Activated T-cell treated with anti-CD3 and anti-CD28 coated beads, Interleukin-2, amount 50 U/mL, for 72 hours (primary cell): ENCODE measurements at places on chromosomes 12 and 14.

DNA sequence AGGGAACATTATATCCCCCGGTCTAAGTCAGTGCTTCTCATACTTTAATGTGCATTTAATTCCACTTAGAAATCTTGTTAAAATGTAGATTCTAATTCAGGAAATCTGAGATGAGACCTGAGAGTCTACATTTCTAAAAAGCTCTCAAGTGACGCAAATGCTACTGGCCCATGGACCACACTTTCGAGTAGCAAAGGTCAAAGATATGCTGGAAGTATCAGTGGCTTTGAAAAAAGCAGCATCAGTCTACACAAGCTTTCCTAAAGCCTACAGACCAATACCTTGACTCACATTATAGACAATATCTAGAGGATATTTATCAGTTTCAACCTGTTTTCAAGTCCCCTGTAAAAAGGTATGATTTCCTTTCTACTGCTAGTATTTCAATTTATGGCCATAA lies 248.6 kb downstream of the CEP128 start:
- DNase-seq: no peak

DNA sequence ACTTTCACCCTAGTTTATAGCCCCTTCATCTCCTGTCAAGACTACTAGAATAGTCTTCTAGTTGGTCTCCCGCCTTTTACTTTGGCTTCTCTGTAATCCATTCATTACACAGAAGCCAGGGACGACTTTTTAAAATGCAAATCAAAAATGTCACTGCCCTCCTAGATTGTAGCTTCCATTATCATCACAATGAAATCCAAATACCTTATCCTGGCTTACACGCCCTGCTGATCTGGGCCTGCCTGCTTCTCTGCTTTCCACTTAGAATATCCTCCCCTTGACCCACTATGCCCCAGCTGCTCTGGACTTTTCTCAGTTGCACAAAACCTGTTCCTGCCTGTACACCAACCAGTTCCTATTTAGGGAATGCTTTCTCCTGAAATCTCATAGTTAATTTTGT lies 4.5 kb upstream of the EEA1 start:
- DNase-seq: no peak

DNA sequence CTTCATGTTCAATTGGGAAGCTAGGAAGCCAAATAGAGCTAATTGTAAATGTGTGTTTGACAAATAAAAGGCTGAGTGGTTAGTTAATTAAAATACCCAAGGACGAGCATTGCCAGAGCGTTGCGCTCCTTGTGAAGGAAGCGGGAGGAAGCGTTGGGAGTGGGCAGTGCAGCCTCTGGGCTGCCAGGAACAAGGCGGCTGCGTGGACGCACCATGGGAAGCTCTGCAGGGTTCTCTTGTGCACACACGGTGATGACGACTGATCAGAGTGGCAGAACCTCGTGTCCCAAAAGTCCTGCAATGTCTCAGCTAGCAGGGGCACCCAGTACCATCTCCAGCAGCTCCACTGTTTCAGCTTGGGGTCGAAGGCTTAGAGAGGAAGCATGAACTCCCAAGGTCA lies 546.6 kb upstream of the TMEM132C start:
- DNase-seq: no peak

DNA sequence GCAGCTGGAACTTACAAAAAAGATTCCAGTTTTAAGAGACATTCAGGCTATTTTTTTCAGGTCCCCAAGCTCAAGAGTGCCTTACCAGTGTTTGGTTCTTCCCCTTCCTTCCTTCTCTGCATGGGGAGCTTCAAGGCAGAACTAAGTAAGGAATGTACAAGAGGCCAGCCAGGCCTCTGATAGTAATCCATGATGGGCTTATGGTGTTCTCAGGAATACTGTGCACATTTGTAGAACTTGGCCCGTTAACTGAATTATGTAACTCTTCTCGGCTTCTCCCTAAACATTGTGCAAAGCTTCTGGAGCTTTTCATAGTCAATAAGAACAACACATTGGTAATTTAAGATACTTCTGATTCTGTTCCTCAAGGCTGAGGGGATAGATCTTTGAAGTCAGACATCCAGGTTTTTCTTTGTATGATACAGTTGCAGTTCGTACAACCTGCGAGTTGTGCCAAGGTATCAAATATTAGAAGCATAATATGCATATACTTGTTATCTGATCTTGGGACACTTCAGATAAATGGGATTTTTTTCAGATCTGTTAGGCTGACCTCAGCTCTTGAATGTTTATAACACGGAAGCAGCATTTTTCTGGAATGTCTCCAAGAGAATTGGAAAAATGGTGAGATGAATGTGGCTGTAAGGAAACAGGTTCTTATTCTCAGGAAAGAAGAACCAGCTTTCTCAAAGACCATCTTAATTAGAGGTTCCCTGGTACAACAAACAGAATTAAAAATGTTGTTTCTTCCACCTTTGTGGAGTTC lies 148.6 kb downstream of the ANO4 start:
- no peak for DNase-seq

GRCh38 chr12:57224973-57225679 lies 4.4 kb upstream of the SHMT2 start:
- DNase-seq: peak; percentile 87

- no peak for DNase-seq
These were observed 41.7 kb downstream of the EMP1 start for GRCh38 chr12:13238204-13238603.

- no peak for DNase-seq
These were observed 8.9 kb upstream of the MSRB3 start for GRCh38 chr12:65269603-65270002.
